Cardiac muscle cell (in vitro differentiated cells and primary cell): ENCODE measurements at places on chromosomes 2 and 18. TPM values are rescaled to one million over a fixed set of nuclear protein-coding genes. Genes with fewer than 3 reads are reported as not detected.

The CDH2 gene
- 205 and 267 TPM in 2 replicates for total RNA-seq

The SFTPB gene
- total RNA-seq: not detected in 2 replicates

The TUBB8B gene
- not detected in 2 replicates for total RNA-seq

The ZNF512 gene
- total RNA-seq: 22.0 and 38.6 TPM in 2 replicates

The TMEFF2 gene
- total RNA-seq: 0.15 and 0.28 TPM in 2 replicates

The FER1L5 gene
- 0.63 and 2.1 TPM in 2 replicates for total RNA-seq

The NTSR2 gene
- not detected in 2 replicates for total RNA-seq

The LAMA1 gene
- 14.1 and 36.8 TPM in 2 replicates for total RNA-seq

GRCh38 chr2:197613509-197613987 lies 61.8 kb downstream of the RFTN2 start:
- H3K4me1 ChIP-seq: no peaks in the 10 kb centered on the region
- no peak overlapping the region for H3K27ac ChIP-seq
- DNase-seq: no peak

GRCh38 chr18:42025491-42025890 lies 70.5 kb downstream of the PIK3C3 start:
- no peak overlapping the region for H3K27ac ChIP-seq
- no peaks in the 10 kb centered on the region for H3K4me1 ChIP-seq
- peaks cover 15% of the 10 kb centered on the region for H3K36me3 ChIP-seq
- no peak for DNase-seq
- H3K27me3 ChIP-seq: no peaks in the 10 kb centered on the region
- H3K4me3 ChIP-seq: no peak overlapping the region

- no peak for DNase-seq
- H3K27ac ChIP-seq: peak overlapping the region; percentile 98
- peaks cover 98% of the 10 kb centered on the region for H3K4me1 ChIP-seq
- H3K4me3 ChIP-seq: no peak overlapping the region
Measured at GRCh38 chr18:25283781-25284180, 68.2 kb downstream of the ZNF521 start.

DNA sequence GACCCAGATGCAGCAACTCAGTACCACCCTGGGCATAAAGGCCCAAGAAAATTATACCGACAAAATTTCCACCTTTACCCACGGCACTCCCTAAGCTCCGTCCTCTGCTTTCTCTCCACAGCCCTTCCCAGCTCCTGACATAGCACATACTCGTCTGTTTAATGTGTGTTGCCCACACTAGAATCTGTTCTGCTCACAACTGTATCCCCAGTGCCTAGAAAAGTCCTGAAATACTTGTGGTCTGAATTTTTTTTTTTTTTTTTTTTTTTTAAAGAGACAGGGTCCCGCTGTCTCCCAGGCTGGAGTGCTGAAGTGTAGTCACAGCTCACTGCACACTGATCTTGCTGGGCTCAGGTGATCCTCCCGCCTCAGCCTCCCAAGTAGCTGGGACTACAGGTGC lies 62.3 kb downstream of the ADCY3 start:
- no peaks in the 10 kb centered on the region for H3K27me3 ChIP-seq
- no peaks in the 10 kb centered on the region for H3K36me3 ChIP-seq
- H3K27ac ChIP-seq: no peak overlapping the region
- no peaks in the 10 kb centered on the region for H3K4me1 ChIP-seq
- H3K4me3 ChIP-seq: no peak overlapping the region
- no peak for DNase-seq

- no peaks in the 10 kb centered on the region for H3K4me1 ChIP-seq
- no peaks in the 10 kb centered on the region for H3K27me3 ChIP-seq
- H3K36me3 ChIP-seq: no peaks in the 10 kb centered on the region
- H3K4me3 ChIP-seq: no peak overlapping the region
- H3K27ac ChIP-seq: no peak overlapping the region
Measured at GRCh38 chr2:31430439-31431165, 16.1 kb upstream of the XDH start.

DNA sequence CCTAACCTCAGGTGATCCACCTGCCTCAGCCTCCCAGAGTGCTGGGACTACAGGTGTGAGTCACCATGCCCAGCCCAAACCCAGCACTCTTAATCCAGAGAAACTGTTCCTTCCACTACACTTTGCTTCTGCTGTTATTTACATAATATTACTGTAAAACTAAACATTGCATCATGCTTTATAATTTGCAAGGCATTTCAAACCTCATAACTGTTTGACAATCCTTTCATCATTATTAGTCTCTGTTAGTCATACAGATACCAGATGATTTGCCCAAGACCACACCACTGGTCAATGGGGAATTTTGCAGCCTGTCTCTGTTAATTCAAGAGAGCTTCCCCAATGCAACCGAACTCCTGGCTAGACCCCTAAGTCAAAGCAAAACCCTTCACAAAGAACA lies 338.3 kb downstream of the ALK start:
- DNase-seq: no peak
- H3K36me3 ChIP-seq: no peaks in the 10 kb centered on the region
- H3K27me3 ChIP-seq: no peaks in the 10 kb centered on the region
- H3K4me1 ChIP-seq: no peaks in the 10 kb centered on the region
- H3K27ac ChIP-seq: no peak overlapping the region
- H3K4me3 ChIP-seq: no peak overlapping the region

- no peak overlapping the region for H3K4me3 ChIP-seq
- H3K27ac ChIP-seq: no peak overlapping the region
- H3K36me3 ChIP-seq: peaks cover 44% of the 10 kb centered on the region
- H3K4me1 ChIP-seq: no peaks in the 10 kb centered on the region
Measured at GRCh38 chr2:186645999-186646398, 47.9 kb upstream of the FAM171B start.

DNA sequence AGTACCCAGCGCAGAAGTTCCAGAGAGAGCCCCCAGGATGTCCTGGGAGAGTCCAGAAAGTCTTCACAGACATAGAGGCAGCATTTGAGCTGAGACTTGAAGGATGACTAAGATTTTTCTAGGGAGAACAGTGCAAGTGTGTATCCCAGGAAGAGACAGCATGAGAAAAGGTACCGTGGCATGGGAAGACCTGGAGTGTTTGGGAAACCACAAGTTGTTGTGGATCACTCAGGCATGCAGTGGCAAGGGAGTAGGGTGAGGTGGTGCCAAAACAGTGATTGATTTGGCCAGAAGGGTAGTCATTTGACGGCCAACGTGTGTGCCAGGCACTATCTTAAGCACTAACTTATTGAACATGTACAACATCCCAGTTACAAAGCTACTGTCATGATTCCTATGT lies 24.5 kb upstream of the KCNK3 start:
- no peaks in the 10 kb centered on the region for H3K27me3 ChIP-seq
- DNase-seq: no peak
- peaks cover 4% of the 10 kb centered on the region for H3K4me1 ChIP-seq
- H3K36me3 ChIP-seq: no peaks in the 10 kb centered on the region
- no peak overlapping the region for H3K27ac ChIP-seq

GRCh38 chr2:236214376-236214995 lies 46.3 kb upstream of the GBX2 start:
- no peak for DNase-seq
- H3K4me1 ChIP-seq: no peaks in the 10 kb centered on the region
- no peaks in the 10 kb centered on the region for H3K36me3 ChIP-seq
- H3K4me3 ChIP-seq: no peak overlapping the region

- H3K36me3 ChIP-seq: no peaks in the 10 kb centered on the region
- peak; percentile 75 for DNase-seq
- H3K4me1 ChIP-seq: peaks cover 5% of the 10 kb centered on the region
Measured at GRCh38 chr18:37537868-37538525, 27.6 kb downstream of the CELF4 start.

- no peaks in the 10 kb centered on the region for H3K36me3 ChIP-seq
- no peaks in the 10 kb centered on the region for H3K27me3 ChIP-seq
- no peak overlapping the region for H3K4me3 ChIP-seq
- DNase-seq: no peak
Measured at GRCh38 chr2:112782234-112782799, 2.0 kb downstream of the IL1A start.

DNA sequence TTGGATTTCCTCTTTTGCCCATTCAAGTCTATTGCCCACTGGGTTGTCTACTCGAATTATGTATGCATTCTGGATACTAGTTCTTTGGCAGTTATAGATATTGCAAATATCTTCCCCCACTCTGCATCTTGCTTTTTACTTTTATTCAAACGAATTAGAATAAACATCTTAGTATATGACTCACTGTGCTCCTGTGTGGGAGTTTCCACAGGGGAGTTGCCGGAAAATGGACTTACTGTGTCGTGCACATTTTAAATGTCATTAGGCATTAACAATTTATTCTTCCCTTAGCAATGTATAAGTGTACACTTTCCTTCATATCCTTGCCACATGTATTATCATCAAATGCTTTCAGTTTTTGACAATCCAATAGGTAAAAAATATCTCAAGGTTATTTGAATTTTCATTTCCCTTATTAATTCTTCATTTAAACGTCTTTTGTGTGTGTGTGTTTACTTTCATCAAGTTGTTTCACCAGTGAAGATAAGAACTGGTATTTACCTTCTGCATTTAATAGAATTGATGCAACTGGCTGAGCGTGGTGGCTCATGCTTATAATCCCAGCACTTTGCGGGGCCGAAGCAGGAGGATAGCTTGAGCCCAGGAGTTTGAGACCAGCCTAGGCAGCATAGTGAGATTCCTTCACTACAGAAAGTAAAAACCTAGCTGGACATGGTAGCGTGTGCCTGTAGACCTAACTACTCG lies 4.6 kb upstream of the UGT1A5 start:
- H3K27me3 ChIP-seq: peaks cover 8% of the 10 kb centered on the region
- no peak overlapping the region for H3K4me3 ChIP-seq
- H3K4me1 ChIP-seq: no peaks in the 10 kb centered on the region
- no peak for DNase-seq
- no peak overlapping the region for H3K27ac ChIP-seq

- no peaks in the 10 kb centered on the region for H3K27me3 ChIP-seq
- no peak for DNase-seq
- no peak overlapping the region for H3K27ac ChIP-seq
- H3K4me1 ChIP-seq: peaks cover 6% of the 10 kb centered on the region
- no peak overlapping the region for H3K4me3 ChIP-seq
Measured at GRCh38 chr2:105635564-105635963, 109.1 kb upstream of the NCK2 start.

GRCh38 chr18:811892-812375 lies at the start of gene YES1:
Gene YES1, minus strand, starts transcription at chr18:812242. Its CDS starts 55,415 bp downstream, at chr18:756827.
- H3K27ac ChIP-seq: peak within 1 kb of the TSS; percentile 98
- H3K27me3 ChIP-seq: no peaks in the 10 kb centered on the region
- H3K4me1 ChIP-seq: peaks cover 18% of the 10 kb centered on the region
- peak; percentile 70 for DNase-seq
- no peaks in the 10 kb centered on the region for H3K36me3 ChIP-seq

GRCh38 chr2:29509397-29509796 lies 394.2 kb downstream of the CLIP4 start:
- H3K27me3 ChIP-seq: no peaks in the 10 kb centered on the region
- H3K4me1 ChIP-seq: peaks cover 12% of the 10 kb centered on the region
- no peak overlapping the region for H3K4me3 ChIP-seq
- H3K36me3 ChIP-seq: no peaks in the 10 kb centered on the region
- DNase-seq: no peak

- no peak for DNase-seq
- H3K4me3 ChIP-seq: no peak overlapping the region
- peaks cover 5% of the 10 kb centered on the region for H3K4me1 ChIP-seq
- no peaks in the 10 kb centered on the region for H3K36me3 ChIP-seq
- no peak overlapping the region for H3K27ac ChIP-seq
Measured at GRCh38 chr2:60052601-60053000, 500.9 kb downstream of the BCL11A start.

- H3K27me3 ChIP-seq: no peaks in the 10 kb centered on the region
- no peaks in the 10 kb centered on the region for H3K36me3 ChIP-seq
- DNase-seq: no peak
- no peak overlapping the region for H3K27ac ChIP-seq
- H3K4me1 ChIP-seq: peaks cover 11% of the 10 kb centered on the region
Measured at GRCh38 chr2:85173909-85174308, 40.7 kb downstream of the TCF7L1 start.

DNA sequence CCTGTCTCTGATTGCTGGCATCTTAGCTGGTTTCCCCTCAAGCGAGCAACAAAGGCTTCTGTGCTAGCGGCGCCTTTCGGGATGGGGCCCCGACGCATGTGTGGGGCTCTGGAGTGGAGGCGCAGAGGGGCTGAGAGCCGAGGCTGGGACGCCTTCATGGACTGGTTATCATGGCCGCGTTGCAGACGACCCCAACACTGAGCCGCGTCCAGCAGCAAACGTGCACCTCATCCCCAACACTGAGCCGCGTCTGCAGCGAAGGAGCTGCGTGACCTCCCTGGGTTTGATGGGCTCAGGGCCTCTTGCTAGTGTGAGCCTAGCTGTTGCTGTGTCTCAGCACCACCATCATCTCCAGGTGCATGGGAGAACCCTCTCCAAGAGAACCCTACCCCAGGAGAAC lies 123.7 kb upstream of the CTDP1 start:
- no peak overlapping the region for H3K27ac ChIP-seq
- no peaks in the 10 kb centered on the region for H3K36me3 ChIP-seq
- H3K4me1 ChIP-seq: no peaks in the 10 kb centered on the region
- no peak overlapping the region for H3K4me3 ChIP-seq
- no peak for DNase-seq

GRCh38 chr2:210938228-210938627 lies 381.8 kb downstream of the CPS1 start:
- no peaks in the 10 kb centered on the region for H3K27me3 ChIP-seq
- no peaks in the 10 kb centered on the region for H3K36me3 ChIP-seq
- H3K4me1 ChIP-seq: peaks cover 28% of the 10 kb centered on the region
- peak; percentile 60 for DNase-seq
